ENCODE measurements at places on chromosomes 1 and 21.

- no peak for DNase-seq
Measured at GRCh38 chr1:207346513-207346912, 25.0 kb downstream of the CD55 start.

- no peak for DNase-seq
Measured at GRCh38 chr1:13935336-13935735, 235.3 kb downstream of the PRDM2 start.

DNA sequence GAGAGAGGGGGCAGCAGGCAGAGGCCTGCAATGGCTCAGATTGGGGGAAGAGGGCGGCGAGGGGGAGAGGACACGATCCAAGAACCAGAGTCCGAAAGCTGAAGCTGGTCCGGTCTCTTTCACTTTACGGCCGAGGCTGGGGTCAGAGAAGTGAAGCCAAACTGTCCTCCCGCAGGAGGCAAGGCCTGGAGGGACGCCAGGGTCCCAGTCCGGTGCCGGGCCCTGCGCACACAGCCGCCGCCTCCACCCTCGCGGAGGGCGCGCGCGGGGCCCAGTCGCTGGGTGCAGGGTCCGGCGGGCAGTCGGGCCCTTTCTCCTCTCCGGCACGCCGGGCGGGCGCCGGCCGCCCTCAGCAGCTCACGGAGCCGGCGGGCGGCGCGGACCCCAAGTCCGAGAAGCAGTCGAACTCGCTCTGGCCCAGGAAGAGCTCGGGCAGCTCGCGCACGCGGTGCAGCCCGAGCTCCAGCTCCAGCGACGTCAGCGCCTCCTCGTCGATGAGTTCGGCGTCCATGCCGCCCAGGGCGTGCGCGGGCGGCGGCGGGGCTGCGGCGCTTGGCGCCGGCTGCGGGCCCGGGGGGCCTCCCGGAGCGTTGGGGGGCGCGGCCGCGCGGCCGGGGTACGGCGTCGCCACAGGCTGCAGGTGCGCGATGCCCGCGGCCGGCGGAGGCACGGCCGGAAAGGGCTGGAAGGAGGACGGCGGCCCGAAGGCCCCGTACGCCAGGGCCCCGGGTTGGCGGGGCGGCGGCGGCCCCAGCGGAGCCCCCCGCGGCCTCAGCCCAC is 749 bp downstream of the CITED4 start:
- peak; percentile 30 for DNase-seq

DNA sequence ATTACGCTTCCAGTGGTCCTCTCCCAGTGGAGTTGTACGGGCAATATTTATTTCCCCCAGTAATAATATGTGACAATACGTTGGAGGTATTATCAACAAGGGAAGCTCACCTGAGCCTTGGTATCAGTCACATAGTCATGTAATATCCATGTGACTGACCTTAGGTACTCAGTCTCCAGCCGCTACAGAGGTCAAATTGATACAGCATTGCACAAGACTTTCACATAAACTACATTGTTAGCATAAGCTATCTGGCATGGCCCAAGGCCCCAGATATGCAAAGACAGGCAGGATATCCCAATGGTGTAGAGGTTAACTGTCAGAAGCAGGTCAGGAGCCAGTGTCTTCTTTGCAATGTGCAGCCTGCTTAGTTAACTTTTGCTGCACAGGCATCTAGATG is 15.3 kb upstream of the CHIT1 start:
- DNase-seq: no peak

DNA sequence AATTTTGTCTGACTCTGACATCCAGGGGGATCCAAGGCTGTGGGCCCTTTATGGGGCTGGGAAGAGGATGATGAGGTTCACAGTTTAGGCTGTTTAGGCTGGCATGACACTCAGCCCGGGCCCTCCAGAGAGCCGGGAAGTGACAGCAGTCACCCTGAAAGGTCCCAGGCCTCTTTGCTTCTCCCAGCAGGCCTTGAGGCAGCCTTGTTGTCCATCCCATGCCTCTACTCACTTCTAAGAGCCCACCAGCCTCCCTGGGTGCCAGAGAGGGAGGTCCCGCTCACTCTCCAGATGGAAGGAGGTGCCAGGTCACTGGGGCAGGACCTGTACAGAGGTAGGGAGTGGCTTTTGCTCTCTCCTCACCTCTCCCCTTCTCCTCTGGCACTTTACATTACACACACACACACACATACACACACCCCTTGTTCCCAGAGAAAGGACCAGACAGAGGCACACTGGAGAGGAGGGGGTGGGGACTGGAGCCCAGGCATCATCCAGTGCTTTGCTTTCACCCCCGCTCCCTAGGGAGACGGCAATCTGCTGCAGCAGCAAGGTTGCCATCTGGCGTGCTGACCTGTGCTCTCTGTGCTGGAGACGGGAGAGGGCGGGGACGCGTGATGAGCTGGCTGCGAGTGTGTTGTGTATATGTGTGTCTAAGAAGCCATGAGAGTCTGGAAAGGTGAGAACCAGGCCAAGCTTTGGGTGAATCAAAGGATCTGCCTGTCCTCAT is 4.6 kb downstream of the KLHDC8A start:
- DNase-seq: no peak

DNA sequence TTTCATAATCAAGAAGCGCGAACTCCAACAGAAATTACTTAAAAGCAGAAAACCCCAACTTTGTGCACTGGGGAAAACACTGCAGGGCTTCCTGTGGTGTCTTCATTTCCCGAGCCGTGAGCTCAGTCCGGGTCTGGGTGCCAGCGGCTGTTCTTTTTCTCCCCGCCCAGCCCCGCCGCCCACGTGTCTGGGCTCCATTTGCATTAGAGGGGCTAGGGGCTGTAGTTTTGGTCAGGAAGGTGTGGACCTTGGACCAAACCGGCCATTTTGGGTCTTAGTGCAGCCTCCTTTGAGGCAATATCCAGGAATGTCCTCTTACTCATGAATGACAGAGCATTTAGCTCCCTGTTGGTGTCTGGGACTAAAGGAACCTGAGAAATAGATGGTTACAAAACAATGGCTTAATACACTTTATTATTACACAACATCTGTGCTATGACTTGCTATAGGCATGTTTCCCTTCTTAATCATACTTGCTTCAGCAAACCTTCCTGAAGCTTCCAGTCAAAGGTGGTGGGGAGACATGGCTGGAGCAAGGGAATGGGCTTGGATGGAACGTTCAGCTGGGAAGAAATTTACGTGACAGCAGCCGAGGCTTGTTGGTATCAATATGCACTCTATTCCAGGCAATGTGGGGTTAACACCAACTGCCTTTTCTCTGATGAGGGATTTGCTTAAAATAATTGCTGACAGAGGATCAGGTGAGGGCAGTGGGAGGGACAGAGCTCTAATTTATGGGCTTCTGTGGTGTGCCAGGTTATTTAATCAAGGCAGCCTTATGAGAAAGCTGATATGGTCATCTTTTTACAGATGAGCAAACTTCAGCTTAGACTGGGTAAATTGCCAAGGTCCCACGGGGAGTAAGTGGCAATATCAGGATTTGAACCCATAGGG is 1.1 kb downstream of the AGTRAP start:
- peak; percentile 38 for DNase-seq

DNA sequence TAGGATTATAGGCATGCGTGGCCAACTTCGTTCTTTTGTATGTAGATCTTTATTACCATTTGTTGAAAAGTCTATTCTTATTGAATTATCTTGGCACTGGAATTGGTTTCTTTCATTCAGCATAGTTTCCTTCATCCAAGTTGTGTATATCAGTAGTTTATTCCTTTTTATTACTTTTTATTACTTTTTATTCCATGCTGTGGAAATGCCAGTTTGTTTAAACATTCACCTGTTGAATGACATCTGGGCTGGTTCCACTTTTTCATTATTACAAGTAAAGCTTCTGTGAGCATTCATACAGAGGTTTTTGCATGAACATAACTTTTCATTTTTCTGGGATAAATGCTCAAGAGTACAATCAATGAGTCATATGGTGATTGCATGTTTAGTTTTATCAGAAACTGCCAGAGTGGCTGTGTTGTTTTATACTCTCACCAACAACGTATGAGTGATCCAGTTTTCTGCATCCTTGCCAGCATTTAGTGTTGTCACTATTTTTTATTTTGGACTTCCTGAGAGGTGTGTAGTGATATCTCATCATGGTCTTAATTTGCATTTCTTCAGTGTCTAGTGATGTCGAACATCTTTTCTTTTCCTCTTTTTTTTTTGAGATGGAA is 28.6 kb downstream of the PTPRU start:
- DNase-seq: no peak

- no peak for DNase-seq
Measured at GRCh38 chr1:44867801-44868200, 24.7 kb upstream of the PTCH2 start.

- peak; percentile 21 for DNase-seq
Measured at GRCh38 chr1:32939655-32940371, 24.8 kb downstream of the RNF19B start.

DNA sequence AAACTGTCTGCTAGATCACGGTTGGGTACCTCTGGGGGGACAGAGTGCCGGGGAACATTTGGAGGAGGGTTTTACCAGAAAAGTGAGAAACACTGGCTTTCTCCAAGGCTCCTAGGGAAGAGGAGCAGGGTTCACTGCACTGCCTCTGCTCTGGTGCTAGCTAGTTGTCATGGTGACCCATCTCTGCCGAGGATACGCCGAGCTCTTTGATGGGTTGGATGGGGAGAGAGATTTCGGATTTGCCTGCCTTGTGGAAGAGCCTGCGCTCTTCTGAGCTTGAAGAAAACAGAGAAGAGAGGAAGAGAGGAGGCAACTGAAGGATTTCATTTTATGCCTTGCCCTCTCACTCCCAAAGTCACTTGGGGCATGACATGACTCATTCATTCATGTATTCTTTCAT is 92.1 kb downstream of the NAV1 start:
- DNase-seq: no peak

DNA sequence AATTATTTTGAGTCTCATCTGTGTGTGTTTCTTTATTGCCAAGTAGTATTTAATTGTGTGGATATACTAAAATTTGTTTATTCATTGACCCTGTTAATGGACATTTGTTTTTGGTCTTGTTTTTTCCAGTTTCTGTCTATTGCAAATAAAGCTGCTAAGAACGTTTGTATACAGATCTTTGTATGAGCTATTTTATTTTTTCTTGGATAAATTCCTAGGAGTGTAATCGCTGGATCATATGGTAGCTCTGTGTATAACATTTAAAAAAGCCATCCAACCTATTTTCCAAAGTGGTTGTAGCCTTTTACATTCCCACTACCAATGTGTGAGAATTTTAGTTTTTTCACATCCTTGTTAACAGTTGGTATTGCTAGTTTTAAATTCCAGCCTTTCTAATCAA is 382.7 kb upstream of the USP24 start:
- DNase-seq: no peak

DNA sequence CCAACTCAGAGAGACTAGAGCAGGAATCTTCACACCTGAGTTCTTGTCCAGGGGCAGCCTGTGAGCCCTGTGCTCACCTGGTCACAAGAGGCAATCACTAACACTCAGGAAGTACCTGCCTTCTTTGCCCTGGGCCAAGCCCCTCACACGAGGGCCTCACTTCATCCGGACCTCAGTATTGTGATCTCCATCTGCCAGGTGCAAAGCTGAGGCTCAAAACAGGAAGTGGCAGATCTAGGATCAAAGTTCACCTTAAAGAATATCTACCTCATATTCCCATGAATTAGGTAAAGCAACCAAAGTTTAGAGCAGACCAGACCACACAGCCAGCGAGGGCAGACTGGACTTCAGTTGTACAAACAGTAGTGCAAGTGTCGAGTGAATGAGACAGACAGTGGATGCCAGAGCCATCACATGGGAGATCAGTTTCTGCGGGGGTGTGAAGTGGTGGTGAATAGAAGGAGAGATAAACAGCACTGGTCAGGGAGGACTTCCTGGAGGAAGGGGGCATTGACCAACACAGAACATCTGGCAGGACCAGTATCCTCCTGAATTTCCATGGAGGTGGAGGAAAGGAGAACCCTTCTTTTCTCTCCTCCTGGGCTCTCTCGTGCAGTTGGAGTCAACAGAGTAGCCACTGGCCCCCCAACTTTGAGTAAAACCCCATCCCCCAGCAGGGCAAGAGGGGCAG is 116.6 kb upstream of the ZBTB40 start:
- no peak for DNase-seq

- no peak for DNase-seq
Measured at GRCh38 chr21:18370301-18370700, 33.3 kb downstream of the TMPRSS15 start.

GRCh38 chr1:230144010-230144614 is 77.1 kb downstream of the GALNT2 start:
- DNase-seq: no peak

DNA sequence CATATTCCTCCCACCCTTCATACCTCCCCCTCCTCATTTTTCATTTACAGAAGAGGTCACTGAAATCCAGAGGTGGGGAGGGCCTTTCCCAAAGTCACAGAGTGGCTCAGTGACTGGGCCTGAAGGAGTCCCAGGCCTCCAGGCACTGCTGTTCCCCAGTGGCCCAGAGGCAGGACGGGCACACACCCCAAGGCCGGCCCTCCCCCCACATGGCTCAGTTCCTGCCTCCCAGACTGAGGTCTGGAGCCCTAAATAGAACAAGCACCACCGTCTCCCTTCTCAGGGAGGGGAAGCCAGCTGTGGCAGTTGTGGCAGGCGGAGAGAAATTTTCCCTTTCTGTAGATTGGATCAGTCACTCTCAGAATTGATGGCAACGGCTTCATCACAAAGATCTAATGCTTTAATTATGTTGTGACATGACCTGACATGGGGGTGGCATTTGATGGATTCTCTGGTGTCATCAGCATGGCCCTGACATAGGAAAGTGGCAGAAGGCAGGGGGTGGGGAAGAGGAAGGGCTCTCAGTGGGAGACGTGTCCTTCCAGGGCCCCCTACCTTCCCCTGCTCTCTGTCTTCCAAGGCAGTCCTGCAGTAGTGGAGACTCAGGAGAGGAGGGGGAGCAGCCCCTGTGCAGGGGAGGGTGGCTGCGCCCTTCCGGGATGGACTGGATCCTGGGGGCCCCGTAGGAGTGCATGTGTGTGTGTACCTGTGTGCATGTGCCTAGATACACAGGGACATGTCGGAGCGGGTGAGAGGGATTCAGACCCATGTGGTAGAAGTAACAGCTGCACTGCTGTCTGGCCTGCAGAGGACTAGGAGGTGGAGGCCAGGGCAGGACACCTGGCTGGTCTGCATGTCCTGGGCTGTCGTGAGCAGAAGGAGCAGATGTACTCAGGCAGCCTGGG is 41.2 kb upstream of the FOXO6 start:
- no peak for DNase-seq

GRCh38 chr1:8363767-8364301 is 45.9 kb downstream of the SLC45A1 start:
- no peak for DNase-seq

DNA sequence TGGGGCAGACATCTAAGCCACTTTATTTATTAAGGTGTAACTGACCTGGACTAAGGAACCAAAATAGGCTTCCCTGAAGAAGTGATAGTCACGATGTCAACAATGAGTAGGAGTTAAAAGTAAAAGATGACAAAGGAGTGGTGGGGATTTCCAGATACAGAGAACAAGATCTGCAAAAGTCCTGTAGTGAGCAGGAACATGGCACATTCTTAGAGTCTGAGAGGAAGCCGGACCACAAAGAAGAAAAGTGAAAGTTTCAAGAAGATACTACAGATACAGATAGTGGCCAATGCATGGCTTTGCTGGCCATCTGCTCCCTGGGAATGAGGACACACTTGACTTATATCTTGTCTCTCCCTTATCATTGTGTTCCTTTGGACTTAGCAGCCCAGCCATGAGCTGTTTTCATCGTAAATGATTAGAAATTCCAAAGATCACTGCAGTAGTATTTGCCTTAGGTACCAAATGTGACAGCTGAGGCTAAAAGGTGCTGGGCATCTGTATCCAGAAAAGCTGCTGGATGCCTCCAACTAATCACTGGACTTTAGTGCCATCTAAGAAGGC is 302.4 kb upstream of the NR5A2 start:
- no peak for DNase-seq

- no peak for DNase-seq
Measured at GRCh38 chr1:61491497-61491896, 233.4 kb downstream of the TM2D1 start.

- DNase-seq: no peak
Measured at GRCh38 chr21:39033878-39034589, 149.2 kb downstream of the PSMG1 start.

Measured in activated CD4-positive, alpha-beta T cell treated with anti-CD3 and anti-CD28 coated beads, Interleukin-2, amount 50 U/mL, for 48 hours (primary cell).